GM19239 (cell line): ENCODE measurements at places on chromosomes 12 and 14.

- no peak for DNase-seq
Observed at GRCh38 chr12:119447618-119448017, 113.1 kb downstream of the CCDC60 start.

- DNase-seq, result no peak
Observed at GRCh38 chr14:94480809-94481208, 4.8 kb upstream of the SERPINA9 start.

DNA sequence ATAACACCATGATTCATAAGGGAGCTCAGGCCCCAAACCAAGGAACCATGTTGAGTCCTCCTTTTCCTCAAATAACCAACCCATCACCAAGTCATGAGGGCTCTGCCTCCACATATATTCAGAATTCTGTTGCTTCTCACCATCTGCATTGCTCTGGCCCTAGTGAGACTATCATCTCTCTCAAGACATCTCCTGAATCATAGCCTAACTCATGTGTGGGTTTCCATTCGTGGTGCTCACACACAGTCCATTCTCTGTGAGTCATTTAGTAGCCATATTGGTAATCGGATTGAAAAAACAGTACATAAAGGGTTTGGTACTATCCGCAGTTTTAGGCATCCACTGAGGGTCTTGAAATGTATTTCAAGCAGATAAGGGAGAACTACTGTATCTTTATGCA lies 5.1 kb upstream of the SLC38A2 start:
- no peak for DNase-seq

DNA sequence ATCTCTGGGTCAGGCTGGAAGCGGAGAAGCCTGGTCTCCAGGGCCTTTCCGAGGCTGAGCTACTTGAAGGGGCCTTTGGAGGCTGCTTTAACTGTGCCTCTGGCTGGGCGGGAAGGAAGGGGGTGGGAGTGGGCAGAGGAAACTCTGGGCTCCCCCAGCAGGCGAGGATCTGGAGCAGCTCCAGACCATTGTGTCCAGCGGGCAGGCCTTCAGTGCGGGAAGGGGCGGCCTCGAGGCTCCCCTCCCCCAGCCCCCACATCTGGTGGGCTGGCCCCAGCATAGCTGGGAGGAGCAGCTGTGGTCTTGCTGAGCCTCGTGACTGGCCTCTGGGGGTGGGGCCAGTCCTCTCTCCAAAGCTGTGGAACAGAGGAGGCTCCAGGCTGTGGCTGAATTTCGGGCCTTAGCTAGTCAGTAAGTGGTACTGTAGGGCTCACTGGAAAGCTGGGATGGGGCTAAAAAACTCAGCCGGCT lies 3.4 kb downstream of the TAMALIN start:
- DNase-seq, result no peak

DNA sequence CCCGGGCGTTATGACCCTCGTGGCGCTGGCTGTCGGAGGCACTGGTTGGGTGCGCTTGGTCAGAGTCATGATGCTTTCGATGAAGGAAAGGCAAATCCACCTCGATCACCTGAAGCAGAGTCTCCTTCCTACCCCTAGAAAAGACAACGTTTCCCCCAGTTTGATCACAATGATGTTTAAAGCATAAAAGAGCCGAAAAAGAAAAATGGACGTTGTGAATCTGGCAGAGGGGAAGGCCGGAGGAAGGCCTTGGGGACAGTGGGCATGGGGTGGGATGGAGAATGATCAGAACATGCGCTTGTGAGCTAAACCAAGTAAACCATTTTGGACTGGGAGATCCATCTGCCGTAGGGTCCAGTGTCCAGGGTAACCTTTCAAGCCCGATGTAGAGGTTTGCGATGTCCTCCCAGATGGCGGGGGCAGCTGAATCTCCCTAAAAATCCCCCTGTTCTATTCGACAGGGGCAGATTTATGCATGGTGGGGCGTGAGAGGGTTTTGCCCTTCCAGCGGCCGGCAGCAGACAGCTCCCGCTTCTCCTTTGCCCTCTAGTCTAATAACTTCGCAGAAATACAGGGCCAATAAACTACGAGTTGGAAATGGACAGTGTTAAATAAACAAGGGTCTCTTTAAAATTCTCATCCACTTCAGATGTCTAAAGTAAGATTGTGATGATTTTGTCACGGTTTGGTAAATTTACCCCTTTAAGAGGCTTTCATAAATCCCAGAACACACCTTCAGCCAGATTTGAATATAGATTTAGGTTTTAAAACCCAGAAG lies 2.3 kb upstream of the OTX2 start:
- no peak for DNase-seq

DNA sequence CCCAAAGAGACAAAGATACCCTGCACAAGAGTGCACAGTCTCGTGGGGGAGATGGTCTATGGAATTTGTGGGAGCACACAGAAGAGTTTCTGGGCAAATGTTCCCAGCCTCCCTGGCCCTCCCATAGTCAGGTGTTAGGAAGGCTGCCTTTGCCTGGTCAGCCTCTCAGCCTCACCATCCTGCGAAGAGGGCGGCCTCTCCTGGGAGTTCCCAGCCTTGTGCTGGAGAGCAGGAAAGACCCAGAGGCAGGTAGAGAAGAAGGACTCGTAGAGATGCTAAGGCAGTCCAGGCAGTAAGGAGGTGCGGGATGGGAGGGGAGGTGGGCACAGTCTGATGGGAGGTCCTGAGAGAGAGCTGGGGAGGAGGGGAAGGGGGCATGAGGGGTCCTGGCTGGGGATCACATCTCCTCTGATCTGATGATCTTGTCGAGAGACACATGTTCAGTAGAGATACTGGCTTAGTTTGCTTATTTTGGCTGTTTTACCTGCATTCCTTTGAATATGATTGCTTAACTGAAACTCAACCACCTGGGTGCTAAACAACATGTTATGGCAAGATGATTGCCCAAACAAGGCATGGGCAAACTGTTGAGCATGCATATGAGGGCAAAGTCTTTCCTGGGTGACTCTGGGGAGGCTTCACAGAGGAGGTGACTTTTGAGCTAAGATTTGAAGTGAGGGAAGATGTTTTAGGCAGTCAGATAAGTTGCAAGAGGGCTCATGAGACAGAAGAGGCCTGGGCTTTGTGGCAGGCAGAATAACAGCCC lies 10.5 kb downstream of the SERPINA6 start:
- DNase-seq, result no peak

DNA sequence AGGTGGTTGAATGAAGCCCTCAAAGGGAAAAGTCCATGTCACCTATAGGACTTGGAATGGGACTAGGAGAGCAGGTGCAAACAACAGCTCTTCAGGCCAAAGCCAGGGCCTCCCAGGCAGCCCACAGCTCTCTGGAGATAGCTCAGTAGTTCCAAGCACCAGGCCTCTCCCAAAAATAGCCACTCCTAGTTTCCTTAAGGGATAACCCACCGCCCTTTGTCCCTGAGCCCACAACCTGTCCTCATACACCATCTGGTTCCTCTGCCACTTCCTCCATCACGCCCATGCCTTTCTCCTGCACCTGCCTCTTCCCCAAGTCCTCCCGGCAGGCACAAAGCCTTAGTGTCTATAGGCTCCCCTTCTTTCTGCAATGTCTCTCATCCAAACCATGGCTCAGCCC lies 2.1 kb downstream of the RAB15 start:
- no peak for DNase-seq

DNA sequence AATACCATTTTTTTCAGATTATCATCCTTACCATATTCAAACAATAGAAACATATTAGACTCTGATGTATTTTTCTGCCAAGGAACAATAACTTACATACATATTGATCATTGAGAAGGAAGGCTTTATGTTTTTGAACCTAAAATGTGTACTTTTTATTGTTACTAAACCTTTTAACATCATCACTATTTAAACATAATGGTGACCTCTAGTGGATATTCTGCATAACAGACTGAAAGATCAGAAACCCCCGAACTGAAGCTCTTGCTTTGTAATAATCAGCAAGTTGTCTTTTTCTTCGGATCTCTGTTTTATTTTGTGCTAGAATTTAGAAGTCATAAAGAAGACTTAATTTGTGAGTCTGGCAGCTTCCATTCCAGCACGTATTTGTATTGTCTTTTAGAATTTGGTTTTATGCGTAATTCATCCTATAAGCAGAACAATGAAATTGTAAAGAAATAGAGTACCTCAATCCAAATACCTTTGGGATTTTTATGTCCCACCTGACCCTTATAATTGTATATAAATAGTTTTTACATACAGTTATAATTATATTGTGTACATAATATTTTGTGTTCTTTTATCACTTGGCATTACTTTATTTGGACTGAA lies 125.9 kb upstream of the ATF1 start:
- no peak for DNase-seq

DNA sequence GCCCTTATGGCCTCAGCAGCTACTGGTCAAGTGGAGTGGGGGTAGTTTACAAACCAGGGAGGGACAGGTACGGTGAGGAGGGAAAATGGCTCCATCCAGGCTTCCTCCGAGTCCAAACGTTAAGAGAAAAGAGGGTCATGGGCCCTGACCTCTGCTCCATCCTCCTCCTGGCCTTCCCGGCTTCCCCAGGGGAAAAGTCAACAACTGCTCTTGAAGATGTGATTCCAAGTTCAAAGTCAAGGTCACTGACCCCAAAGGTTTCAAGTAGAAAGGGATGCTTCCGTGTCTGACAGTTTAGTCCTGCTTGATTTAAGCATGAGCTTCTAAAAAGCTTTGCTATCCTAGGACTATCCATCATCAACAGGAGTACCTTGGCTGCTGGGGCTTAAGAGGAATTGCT lies 28.5 kb downstream of the CCDC88C start:
- DNase-seq, result no peak
